ENCODE measurements at places on chromosomes 6 and 20.

- DNase-seq: peak; percentile 69
Observed at GRCh38 chr6:107264357-107264840, 149.1 kb upstream of the BEND3 start.

DNA sequence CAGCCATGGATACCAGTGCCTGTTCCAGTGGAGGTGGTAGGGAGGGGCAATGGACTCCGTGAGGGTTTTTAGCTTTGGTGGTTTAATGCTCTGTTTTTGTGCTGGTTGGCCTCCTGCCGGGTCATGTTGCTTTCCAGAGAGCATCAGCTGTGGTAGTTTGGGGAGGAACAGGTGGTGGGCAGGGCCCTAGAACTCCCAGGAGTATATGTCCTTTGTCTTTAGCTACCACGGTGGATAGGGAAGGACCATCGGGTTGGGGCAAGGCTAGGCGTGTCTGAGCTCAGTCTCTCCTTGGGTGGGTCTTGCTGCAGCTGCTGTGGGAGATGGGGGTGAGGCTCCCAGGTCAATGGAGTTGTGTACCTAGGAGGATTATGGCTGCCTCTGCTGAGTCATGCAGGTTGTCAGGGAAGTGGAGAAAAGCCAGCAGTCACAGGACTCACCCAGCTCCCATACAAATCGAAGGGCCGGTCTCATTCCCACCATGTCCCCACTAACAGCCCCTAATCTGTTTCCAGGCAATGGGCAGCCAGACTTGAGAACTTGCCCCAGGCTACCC, 38.9 kb downstream of the MRAP2 start:
- DNase-seq: no peak

DNA sequence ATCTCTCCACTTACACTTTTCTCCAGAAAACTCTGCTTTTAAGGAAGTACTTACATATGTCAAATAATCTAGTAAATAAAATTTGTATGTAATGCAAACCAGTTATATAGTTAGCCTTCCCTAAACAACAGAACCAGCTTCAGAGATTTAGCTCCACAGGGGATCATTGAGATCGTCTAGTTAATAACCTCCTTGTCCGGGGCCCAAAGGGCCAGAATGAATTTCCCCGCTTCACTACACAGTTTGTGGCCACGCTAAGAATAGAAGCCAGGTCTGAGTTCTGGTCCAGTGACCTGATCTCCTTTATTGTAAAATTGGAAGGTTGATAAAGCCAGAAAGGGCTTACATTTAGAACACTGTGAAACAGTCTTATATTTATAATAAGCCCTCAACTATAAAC, 245.2 kb downstream of the TPBG start:
- DNase-seq: no peak

GRCh38 chr20:24494460-24494920, 25.1 kb downstream of the SYNDIG1 start:
- no peak for DNase-seq

GRCh38 chr20:57482796-57483195, 42.1 kb downstream of the CTCFL start:
- DNase-seq: no peak

DNA sequence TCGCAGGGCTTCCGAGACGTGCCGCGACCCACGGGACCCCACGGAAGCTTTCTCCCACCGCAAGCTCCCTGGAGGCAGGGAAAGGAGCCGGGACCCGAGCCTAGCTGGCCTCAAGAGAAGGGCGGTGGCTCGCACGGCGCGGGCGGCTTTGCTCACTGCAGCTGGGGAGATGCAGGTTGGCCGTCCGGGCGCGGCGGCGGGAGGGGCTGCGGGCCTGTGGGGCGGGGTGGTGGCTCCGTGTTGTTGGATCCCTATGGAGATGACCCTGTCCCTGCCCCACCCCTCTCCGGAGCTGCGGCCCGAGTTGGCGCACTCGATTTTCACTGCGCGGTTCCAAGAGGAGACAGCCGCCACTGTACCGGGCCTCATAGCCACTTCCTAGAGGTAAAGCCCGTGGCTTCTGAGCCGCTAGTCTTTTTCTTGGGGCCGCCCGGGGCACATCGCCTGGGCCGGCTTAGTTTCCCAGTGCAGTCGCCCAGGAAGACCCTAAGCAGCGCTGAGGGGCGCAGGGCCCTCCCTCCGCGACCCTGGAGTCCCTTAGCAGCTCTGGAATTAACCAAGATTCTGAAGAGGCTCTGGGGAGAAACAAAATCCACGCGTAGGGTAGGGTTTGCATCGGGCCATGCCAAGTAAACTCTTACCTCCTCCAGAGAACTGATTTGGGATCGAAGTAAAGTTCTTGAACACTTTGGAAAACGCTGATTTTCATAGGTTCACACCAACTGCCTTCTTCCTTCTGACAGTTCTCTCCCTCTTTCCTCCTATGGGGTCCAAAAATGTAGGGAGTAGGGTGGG, at the start of gene ECT2L:
TSS of gene ECT2L (plus strand) at position 279 of the 795 bp plus-strand sequence. CDS start 17,188 bp downstream, outside the sequence.
- no peak for DNase-seq

DNA sequence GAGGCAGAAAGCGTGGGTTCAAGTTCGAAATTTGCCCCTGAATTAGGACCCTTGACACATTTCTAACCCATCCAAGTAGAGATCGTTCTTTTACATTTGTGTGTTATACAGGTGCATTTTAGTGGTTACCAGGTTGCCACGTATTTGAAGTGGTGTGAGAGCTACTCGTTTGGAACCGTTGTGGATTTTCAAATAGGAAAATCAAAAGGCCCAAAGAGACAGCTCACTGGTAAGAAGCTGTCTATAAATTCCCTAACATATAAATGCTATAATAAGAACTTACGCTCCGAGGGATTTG, 1.6 kb upstream of the REV3L start:
- DNase-seq: no peak

DNA sequence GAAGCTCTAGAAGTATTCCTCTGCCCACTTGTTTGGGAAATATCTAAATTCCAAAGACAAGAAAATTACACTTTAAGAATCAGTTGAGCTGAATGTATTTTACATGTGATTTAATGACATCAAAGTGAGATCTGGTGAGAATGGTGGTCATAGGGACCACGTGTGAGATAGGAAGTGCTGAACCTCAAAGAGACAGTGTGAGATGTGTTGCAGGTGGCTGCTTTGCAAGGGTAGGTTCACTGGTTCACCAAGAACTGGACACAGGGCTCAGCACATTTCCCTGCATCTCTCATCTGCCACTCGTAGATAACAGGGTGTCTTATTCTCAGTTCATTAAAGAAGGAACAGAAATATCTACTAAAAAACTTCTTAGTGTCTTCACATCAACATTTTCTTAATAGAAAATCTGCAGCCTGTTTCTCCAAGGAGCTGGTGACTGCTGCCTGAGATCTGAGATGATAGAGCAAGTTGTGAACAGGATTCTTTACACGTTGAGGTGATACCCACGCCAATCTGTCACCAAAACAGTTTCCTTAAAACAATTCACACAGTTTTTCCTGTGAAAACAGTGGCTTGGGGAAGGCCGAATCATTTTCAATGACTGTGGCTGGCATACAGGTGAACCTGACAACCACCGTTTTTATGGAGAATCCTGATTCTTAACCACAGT, 7.2 kb downstream of the CCR6 start:
- DNase-seq: no peak

DNA sequence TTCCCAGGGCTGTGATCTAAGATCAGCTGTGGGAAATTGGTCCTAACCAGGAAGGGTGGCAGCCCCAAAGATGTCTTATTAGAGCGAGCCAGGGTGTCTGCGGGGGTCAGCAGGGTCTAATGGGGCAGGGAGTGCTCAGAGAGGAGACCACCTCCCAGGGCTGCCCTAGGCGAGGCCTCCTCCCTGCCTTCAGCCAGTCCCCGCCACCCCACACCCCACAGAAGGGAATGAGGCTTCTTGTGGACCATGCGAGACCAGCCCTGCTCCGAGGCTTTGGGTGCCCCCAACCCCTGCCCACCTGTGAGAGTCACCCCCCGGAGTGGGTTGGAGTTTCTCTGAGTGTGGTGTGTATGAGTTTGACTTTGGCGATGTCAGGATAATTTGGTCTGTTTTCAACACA, 37.8 kb downstream of the SYNJ2 start:
- DNase-seq: no peak

- DNase-seq: no peak
Observed at GRCh38 chr6:22613051-22613450, 43.7 kb downstream of the HDGFL1 start.

DNA sequence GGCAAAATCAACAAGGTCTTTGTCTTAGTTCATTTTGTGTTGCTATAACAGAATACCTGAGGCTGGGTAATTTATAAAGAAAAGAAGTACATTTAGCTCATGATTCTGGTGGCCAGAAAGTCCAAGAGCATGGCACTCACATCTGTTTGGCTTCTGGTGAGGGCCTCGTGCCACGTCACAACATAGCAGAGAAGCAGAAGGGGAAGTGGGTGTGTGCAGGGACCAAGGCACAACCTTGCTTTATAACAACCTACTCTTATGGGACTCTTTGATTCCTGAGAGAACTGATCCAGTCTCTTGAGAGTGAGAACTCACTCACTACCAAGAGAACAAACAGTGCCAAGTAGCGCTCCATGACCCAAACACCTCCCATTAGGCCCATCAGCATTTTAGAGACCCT, 25.4 kb downstream of the GABRR2 start:
- no peak for DNase-seq

DNA sequence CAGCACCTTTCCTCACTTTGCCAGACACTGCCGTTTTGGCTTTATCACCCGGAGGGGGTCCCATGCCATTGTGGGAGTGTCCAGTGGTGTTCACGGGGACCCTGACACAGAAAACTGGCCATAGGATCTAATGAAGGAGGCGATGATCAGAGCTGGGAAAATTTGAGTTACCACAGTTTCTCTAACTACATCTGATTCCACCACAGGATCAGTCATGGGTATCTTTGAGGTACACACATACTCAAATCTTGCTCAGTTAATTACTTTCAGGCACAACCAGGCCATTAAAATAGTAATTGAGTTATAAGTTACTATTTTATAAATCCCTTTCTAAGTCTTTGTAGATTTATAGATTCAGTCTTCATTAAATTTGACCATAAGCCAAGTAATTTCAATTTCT, 215.1 kb downstream of the PRL start:
- DNase-seq: no peak

DNA sequence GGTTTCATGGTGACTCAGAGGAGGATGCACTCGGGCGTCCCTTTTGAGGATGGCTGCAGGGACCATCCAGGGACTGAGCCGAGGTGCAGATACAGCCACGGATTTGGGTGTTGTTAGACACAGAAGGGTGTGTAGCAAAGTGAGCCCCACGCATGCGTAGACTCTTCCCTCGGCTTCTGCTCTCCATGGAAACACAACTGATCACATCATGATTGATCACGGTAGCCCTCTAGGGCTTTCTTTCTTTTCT, 606 bp upstream of the ULBP1 start:
- peak; percentile 62 for DNase-seq

DNA sequence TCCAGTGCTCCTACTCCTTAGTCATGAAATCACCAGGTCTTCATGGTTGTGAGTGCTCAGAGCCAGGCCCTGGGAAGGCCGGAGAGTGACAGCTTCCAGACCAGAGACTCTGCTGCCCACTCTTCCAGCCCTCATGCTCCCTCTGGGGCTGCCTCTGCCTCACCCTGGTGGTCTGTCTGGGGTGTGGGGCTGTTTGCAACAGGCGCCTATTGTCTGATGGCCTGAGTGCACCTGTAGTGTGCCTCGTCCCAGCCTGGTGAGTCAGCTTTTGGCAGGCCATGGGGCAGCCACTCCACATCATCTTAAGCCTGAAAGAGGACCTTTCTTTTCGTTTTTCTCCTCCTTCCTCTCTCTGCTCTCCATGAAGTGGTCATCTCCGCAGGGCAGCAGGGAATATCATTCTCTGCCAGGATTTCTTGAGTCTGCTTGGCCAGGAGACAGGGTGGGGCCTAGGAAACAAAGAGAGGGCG, 173.8 kb downstream of the VEGFA start:
- peak; percentile 64 for DNase-seq

- no peak for DNase-seq
Observed at GRCh38 chr6:72374857-72375256, 247.0 kb upstream of the KCNQ5 start.

- DNase-seq: no peak
Observed at GRCh38 chr6:170012037-170012330, 260.6 kb downstream of the ERMARD start.

DNA sequence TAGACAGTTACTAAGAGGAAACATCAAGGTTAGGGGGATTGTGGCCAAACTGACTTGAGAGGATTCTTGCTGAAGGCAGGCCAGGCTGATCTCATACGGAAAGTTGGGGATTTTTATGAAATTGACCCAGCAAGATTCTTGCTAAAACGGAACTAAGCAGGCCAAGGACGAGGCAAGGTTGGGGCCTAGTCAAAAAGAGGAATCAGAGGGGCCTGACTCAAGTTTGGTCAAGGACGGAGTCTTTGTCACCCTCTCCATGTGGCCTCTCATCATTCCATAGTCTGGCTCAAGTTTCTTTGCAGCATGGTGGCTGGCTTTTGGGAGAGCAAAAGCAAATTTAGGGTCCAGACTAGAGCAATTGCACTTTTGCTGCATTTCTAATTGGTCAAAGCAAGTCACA, 7.9 kb upstream of the HECA start:
- DNase-seq: no peak

- no peak for DNase-seq
Observed at GRCh38 chr6:138005846-138006245, 101.4 kb downstream of the PERP start.

GRCh38 chr20:34389206-34389953, 26.3 kb downstream of the ITCH start:
- DNase-seq: no peak

GRCh38 chr20:10679269-10679668, 5.5 kb upstream of the JAG1 start:
- DNase-seq: no peak

- DNase-seq: no peak
Observed at GRCh38 chr20:37218976-37219375, 39.6 kb upstream of the MROH8 start.

GRCh38 chr6:40916845-40917244, 122.2 kb downstream of the UNC5CL start:
- DNase-seq: no peak

- DNase-seq: no peak
Observed at GRCh38 chr6:111606620-111607115, 990 bp upstream of the TRAF3IP2 start.

GRCh38 chr20:50592282-50593004, 82.3 kb downstream of the PTPN1 start:
- no peak for DNase-seq

GRCh38 chr20:32199006-32199405, 8.5 kb downstream of the PLAGL2 start:
- no peak for DNase-seq

DNA sequence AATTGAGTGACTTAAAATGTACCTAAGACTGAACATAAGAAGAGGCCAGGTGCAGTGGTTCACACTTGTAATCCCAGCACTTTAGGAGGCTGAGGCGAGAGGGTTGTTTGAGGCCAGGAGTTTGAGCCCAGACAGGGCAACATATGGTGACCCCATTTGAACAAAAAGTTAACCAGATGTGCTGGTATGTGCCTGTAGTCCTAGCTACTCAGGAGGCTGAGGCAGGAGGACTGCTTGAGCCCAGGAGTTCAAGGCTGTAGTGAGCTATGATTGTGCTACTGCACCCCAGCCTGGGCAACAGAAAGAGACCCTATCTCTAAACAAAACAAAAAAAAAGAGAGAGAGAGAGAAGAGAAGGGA, 10.1 kb upstream of the PAQR8 start:
- DNase-seq: no peak

- DNase-seq: no peak
Observed at GRCh38 chr6:20583444-20583800, 49.2 kb downstream of the CDKAL1 start.
